Fibroblast of skin of left quadriceps (primary cell): ENCODE measurements at places on chromosomes 1 and 21.

DNA sequence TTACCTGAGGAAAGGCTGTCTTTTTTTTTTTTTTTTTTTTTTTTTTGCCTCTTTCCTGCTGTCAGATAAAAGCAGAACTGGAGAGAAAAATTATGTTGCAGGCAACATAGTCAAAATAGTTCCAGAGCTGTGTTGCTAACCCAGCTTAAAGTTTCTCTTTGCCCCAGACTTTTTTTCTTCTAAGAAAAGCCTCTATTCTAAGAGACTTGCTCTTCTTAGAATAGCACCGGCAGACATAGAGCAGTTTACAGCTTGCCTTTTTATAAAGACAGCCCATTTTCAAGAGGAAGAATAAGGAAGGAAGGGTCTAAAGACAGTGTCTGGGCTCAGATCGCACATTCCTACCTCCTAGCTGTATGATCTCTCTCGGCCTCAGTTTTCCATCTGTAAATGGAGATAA, 88.7 kb downstream of the TENT5C start:
- no peak for DNase-seq

DNA sequence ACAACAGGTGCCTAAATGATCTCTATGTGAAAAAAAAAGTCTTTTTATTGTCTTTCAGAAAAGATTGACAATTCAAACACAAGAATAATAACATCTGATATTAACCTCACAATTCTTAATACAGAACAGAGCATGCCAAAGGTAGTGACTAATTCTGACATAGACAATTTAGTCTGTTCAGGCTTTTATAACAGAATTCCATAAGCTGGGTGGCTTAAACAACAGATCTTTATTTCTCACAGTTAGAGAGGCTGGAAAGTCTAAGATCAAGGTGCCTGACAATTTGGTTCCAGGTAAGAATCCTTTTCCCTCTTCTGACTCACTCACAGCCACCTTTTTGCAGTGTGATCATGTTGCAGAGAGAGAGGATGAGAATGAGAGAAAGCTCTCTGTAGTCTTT, 27.0 kb downstream of the DPYD start:
- DNase-seq: no peak

GRCh38 chr1:8598783-8599182, 218.7 kb downstream of the RERE start:
- no peak for DNase-seq

DNA sequence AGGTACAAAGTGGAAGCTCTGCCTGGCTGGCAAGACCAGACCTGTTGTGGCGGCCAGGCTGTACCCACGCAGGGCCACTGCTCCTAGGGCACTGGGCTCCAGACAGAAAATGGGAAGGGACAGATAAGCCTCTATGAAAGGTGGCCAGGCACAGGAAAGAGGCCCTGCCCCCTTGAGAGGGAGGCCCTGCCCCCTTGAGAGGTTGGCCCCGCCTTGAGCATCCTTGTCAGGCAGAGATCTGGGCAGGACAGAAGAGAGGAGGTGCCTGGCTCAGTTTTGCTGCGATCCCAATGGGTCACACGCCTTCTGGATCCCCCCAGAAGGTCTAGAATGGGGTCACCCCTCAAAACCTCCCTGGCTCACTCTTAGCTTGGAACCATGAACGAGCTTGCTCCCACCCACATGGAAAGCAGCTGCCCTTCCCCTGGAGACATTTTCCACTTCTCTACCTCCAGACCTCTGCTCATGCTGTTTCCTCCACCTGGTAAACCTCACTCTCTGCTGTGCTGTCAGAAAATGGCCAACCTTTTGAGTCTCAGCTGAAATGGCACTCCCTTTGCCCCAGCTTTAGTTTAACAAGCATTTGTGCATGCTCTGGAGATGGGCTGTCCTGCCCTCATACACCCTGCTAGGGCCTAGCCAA, 17.5 kb upstream of the ECE1 start:
- no peak for DNase-seq

- no peak for DNase-seq
These were observed 14.7 kb downstream of the PDXK start for GRCh38 chr21:43733529-43734071.

DNA sequence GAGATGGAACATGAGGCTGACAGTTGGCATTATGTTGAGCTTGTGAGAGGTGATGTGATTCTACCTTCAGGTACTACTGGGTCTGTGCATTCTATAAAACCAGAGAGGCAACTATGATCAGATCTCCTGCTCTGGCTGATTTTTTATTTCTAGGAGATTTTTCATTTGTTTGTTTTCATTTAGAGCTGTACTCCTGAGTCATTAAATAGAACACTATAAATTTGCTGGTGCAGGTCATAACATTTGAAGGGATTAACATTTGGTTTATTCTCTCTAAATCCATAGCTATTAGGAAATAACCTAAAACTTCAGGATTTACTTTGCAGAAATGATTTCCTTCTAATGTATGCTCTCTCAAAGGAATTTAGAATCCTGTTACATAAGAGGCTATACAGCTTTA, 42.9 kb downstream of the MAGI3 start:
- DNase-seq: no peak

- no peak for DNase-seq
These were observed 1345.5 kb downstream of the NCAM2 start for GRCh38 chr21:22343721-22344120.

DNA sequence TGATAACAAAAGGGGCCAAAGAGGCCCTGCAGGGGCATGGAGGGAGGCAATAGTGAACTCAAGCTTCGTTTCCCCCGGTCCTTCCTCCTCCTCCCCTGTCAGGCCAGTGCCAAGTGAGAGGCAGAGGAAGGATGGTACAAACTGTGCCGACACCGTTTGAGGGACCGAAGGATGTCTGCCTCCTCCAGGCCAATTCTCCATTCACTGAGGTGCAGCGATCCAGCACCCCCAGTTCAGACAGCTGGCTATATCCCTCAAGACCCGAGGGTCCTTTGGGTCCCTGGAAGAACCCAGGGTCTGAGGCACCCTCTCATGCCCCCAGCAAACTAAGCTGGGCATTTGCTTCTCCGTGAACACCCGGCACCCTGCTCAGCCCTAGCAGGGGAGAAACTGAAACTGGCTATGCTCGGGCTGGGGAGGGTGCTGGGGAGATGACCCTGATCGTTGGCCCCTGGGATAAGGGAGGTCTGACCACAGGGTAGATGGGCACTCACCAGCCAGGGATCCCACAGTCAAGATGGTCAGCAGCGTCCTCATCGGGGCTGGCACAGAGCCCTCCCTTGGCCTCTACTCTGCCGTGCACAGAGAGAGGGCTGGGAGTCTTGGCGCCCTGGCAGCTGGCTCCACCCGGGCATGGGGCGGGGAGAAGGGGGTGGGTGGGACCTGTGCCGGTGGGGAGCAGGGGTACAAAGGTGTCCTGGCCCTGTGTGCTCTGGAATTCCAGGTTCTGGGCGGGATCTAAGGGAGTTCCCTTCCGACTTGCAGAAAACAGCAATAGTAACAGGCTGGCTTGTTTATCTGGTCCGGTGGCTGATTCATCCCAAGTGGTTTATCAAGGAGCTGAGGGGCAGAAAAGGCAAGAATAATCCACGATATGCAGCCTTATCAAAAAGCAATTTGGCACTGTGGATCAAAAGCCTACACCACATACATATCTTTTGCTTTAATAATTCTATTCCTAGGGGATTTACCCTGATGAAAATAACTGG, at the start of gene IL22RA1:
Gene IL22RA1 (minus strand): TSS at position 595 of the 989 bp plus-strand sequence. CDS start 58 bp downstream, at position 537.
- DNase-seq: no peak

DNA sequence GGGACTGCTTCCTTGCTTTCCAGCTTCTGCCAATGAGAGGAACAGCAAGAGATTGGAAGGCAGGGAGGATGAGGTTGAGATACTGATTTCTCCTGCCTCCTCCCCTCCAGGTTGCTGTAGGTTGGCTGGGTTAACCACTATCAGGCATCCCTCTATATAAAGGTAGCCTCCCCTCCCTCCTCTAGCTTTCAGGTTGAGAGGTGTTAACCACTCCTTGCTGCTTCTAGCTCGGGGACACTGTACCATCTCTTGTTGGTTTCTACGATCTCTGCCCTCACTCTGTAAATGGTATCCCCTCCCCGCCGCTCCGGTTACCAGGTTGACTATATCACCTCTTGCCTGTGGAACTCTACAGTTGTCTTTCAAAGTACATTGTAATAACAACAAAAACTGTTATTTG, 16.7 kb downstream of the LPAR3 start:
- no peak for DNase-seq

DNA sequence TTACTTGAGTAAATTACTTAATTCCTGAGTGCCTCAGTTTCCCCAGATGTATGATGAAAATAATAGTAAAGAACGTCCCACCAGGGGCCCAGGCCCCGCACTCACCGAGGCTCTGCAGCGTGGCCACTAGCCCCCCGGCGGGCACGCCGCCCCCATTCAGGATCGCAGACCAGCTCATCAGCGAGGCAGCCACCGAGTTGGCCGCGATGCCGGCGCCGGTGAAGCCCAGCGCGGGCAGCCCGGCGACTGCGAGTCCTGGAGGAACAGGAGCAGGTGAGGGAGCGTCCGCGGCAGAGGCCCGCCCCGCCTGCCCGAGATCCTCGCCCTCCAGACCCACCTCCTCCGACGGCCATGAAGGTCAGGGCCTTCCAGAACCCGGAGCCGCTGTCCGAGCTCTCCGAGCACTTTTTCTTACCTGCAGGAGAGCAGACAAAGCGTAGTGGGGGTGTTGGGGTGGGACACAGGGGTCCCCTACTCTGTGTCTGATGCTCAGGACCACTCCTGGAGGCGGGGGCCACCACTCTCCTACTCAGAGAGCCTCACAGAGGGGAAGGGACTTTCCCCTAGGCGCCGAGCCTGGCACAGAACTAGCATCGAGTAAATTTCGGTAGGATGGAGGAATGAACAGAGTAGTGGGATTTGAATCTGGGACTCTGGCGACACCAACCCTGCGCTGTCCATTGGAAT, 3.7 kb downstream of the IFI6 start:
- DNase-seq: no peak

- no peak for DNase-seq
These were observed 39.0 kb downstream of the TENT5C start for GRCh38 chr1:117644696-117645311.

DNA sequence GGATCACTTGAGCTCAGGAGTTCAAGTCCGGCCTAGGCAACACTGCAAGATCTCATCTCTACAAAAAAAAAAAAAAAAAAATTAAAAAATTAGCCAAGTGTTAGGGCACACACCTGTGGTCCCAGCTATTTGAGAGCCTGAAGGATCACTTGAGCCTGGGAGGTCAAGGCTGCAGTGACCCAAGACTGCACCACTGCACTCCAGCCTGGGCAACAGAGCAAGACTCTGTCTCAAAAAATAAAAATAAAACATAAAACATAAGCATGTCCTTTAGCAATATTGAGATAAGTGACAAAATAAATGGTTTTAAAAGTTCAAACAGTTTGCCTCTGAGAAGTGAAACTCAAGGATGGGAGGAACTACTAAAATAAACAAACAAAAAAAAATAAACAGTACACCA, 101.2 kb downstream of the RERE start:
- no peak for DNase-seq

- DNase-seq: peak; percentile 6
These were observed 10.2 kb downstream of the AADACL4 start for GRCh38 chr1:12654004-12654567.

GRCh38 chr1:46991083-46991923, 32.2 kb upstream of the CYP4X1 start:
- DNase-seq: no peak

DNA sequence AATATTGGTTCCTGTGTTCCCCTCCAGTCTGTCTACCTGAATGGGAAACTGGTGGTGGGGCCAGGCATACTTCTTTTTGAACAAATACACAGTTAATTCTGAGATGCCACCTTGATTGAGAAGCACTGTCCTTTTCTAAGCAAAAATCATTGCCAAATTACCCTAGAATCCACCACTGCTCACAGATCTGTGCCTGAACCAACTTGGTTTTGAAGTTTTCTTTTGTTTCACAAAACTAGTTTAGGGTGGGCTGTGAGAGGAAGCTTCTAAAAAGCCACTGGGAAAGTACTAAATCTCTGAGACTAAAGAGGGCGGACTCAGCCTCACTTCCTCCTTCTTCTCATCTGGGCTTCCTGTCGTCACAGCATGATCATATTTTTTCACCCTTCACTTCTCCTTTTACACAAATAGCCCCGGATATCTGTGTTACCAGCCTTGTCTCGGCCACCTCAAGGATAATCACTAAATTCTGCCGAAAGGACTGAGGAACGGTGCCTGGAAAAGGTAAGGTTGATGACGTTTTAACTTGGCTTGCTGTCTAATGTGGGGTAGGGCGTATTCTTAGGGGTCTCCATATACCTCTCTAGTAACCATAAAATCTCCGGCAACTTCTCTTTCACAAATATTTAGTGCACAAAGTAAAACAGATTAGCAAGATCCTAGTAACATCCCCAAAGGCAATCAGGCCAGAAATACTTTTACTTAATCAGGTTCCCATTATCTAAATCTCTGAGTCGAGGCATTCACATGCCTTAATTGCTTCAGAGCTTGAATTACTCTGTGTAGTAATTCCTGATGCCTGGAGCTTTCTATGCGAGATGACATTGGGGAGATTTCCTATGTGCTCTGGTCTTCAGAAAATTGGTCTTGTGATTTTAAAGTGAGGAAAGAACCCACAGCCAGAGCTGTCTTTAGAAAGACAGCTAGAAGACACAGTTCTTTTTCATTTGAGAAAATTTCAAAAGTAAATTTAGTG, at the start of gene CD53:
Gene CD53 (plus strand): TSS at position 404 of the 976 bp plus-strand sequence. CDS start 18,261 bp downstream, outside the sequence.
- no peak for DNase-seq

DNA sequence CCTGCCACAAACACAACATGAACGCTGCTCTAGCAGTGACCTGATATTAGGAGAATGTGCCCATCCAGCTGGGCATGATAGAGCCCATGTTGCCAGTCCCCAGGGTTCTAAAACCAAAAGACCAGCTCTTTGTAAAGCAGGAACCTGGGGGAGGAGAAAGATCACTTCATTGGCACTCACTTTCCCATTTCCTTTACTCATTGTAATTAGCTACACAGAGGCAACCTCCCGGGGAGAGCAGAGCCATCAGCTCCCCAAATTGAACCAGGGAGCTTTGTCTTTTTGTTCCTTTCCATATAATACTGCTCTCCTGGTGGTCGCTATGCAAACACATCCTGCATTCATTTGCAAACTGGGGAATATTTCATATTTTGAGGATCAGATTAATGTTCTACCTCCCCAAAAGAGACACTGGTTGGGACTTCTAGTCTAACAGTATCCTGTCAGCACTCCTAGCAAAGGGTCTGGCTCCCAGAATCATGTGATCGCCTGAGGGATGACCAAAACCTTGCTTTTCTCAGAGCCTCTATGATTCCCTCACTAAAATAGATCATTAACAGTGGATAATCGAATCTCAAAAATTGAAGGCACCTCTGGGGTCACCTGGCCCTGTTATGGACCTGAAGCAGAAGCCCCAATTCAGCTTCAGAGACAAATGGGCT, 76.7 kb upstream of the CD1D start:
- DNase-seq: no peak

DNA sequence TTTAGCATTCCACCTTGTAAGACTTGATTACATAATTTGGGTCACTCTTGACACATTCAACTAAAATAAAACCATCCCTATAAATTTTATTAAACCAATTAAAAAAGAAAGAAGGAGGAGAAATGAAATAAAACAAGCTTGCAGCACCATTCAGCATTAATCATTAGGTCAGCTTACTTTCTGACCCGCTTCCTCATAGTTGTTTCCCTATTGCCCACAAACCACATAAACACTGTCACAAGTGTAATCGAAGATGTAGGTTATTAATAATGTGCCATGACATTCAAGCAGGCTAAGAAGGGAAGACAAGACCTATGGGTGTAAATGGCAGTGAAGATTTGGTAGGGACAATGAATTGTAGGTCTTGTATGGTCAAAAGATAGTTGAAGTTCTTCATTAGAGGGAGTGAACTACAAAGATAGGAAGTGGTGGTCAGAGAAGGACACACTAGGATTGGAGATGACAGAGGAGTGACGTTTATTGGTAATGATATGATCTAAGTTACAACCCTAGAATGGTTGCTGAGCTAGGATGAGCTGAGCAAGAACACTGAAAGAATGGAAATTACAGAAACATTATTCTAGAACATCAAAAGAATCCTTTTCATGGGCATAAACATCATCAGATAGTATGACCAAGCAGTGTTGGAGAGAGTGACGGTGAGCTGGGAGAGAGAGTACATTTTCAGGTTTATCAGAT, 231.5 kb downstream of the KCNT2 start:
- no peak for DNase-seq
